ENCODE measurements at places on chromosomes 5 and 9. TPM values are rescaled to one million over a fixed set of nuclear protein-coding genes. Genes with fewer than 3 reads are reported as not detected.

Gene CCDC187
- not detected for total RNA-seq

GRCh38 chr5:9479990-9480389 lies 65.9 kb downstream of the SEMA5A start:
- no peak for DNase-seq

- no peak for DNase-seq
These were observed 59.6 kb upstream of the FAM120A start for GRCh38 chr9:93391898-93392297.

DNA sequence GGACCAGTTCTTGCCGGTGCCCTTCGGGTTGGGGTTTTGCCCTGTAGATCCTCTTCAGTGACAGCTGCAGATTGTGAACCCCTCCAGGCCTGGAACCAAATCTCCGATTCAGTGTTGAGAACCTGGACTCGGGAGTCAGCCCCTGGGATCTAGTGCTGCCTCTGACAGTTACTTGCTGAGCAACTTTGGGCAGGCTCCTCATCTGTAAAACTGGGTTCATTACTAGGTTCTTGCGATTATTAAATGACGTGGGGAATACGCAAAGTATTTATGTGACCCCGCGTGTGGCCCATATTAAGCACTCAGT lies 600 bp downstream of the ERCC6L2 start:
- no peak for DNase-seq

GRCh38 chr5:144085381-144085780 lies 85.1 kb downstream of the YIPF5 start:
- no peak for DNase-seq
